ENCODE measurements at places on chromosomes 16 and 17.

GRCh38 chr16:68548947-68549346 is 9.9 kb downstream of the ZFP90 start:
- DNase-seq = no peak

- DNase-seq = no peak
Observed at GRCh38 chr16:11180489-11180888, 75.5 kb downstream of the SOCS1 start.

- DNase-seq = no peak
Observed at GRCh38 chr17:5703736-5704135, 119.4 kb upstream of the NLRP1 start.

DNA sequence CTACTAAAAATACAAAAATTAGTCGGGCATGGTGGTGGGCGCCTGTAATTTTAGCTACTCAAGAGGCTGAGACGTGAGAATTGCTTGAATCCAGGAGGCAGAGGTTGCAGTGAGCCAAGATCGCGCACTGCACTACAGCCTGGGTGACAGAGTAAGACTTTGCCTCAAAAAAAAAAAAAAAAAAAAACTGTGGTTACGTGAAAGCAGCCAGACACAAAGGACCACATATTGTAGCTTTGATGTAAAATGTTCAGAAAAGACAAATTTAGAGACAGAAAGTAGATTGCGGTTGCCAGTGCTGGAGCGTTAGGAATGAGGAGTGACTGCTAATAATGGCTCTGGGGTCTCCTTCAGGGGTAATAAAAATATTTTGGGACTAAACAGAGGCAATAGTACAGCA is 4.0 kb upstream of the MEAK7 start:
- DNase-seq = no peak

DNA sequence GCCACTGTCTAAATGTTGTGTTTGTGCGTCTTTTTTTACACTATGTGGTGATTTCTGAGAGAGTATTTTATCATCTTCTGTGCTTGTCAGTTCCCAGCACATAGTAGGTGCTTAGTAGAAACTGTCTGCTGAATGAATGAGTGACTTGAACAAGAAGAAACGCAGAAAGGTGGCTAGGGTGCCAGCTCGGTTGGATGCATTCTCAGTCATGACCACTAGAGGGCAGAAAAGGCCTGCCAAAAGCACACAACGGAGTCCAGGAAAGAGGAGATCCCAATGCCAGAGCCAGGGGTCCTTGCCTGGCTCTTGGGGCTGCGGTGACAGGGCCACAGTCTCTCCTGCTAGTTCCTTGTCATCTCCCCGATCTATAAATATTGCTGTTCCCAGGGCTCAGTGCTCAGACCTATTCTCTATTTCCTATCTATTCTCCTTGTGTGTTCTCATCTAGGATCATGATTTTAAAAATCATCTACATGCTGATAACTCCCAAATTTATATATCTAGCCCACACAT is 57.3 kb upstream of the CCL1 start:
- no peak for DNase-seq

DNA sequence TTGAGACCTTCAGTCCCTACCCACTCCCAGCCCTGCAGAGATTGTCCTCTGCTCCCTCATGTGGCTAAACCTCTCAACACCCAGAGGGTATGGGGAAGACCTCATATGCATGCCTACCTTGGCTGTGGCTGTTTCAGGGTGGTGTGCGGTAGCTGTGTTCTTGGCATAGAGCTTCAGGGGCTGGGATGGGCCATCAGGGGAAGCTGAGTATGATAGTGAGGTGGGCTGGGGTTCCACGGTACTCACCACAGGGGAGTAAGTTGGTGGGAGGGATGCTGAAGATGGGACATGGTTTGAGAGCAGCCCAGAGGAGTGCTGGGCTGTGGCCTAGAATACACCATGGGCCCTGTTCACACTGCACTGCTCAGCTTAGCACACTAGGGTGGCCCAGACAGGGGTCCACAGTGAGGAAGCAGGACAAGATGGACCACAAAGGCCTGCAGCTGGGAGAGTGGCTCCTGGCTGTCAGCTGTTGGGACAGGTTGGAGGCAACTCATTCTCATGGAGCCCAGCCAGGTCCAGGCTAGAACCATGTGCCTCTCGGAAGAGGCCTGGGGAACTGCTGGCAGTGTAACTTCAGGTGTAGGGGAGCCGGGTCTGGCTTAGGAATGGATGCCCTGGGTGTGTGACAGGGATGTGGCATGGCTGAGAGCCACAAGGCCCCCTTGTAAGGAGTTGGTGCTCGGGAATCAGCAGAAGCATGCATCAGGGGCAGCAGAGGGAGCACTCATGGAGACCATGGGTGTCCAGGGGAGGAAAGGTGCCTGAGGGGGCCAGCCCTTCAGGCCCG is 3.1 kb downstream of the MFAP4 start:
- DNase-seq = no peak

- peak; percentile 70 for DNase-seq
Observed at GRCh38 chr16:31507929-31508705, at the start of gene RUSF1. Gene RUSF1, minus strand, starts transcription at chr16:31508391. Its CDS starts 18 bp downstream, at chr16:31508373.

DNA sequence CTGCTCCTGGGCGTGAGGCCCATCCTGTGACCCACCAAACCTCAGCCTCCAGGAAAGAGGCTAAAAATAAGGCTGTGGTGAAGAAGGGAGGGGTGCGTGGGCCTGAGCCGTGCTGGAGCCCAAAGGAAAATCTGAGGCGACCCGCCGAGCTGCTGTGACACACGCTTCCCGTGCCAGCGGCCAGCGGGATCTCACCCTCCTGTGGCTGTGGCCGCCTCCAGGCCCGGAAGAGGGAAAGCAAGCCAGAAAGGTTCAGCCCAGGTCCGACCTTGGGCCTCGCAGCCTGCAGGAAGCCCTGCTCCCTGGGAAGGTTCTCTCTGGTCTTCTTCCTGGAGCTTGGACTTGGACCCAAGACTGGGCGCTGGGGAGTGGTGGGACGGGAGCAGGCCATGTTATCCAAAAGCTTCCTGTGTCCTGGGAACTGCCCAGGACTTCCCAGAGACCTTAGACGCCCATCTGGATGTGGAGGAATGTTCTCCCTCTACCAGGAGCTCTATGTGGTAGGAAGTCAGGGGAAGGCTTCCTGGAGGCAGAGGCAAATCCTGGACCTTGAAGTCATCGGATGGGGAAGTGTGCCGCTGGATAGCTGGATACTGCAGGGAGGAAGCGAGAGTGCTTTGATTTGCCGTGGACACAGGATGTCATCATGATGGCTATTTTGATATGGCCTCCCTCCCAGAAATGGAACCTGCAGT is 11.4 kb downstream of the SPNS2 start:
- DNase-seq = no peak

DNA sequence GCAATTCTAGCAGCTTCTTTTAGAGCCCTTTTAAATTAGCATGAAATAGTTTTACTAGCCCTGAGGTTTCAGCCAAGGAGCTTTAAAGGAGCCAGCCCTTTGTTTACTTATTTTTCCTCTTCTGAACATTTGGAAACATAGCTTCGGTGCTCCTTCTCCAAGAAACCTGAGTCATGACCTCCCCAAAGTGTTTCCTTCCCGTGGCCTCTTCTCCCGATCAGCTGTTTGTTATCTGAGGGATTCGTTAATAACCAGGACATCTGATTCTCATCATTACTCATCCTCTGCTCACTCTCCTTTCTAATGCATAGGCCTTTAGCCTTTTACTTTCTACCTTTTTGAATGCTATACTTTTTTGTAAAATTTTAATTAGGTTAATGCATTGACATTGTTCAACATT is 204.5 kb downstream of the WWOX start:
- no peak for DNase-seq

DNA sequence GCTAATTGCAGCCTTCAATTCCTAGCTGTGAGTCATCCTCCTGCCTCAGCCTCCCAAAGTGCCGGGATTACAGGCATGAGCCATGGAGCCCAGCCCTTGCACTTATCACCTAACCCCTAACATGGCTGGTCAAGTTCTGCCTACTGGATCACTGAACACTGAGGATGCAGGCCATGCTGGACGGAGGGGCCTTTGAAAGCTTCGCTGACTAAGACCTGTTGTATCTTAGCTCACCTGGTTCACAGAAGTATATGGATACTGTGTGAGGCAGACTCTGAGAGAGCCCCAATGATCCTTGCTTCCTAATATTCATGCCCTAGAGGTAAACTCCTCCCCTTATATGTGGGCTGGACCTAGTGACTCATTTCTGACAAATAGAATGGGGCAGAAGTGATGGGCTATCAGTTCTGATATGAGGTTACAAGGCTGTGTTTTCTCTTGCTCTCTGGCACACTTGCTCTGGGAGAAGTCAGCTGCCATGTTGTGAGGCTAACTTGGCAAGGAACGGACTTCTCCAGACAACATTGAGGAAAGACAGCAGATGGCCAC is 11.7 kb upstream of the TMIGD1 start:
- DNase-seq = no peak

- no peak for DNase-seq
Observed at GRCh38 chr17:15957608-15958307, 12.8 kb downstream of the ADORA2B start.
